ENCODE measurements at places on chromosomes 7 and 10.

- DNase-seq, result no peak
Measured at GRCh38 chr7:81248420-81248819, 329.6 kb upstream of the SEMA3C start.

- DNase-seq, result no peak
Measured at GRCh38 chr7:139752148-139752547, 25.6 kb downstream of the HIPK2 start.

- DNase-seq, result no peak
Measured at GRCh38 chr10:127903789-127904188, 3.1 kb upstream of the PTPRE start.

DNA sequence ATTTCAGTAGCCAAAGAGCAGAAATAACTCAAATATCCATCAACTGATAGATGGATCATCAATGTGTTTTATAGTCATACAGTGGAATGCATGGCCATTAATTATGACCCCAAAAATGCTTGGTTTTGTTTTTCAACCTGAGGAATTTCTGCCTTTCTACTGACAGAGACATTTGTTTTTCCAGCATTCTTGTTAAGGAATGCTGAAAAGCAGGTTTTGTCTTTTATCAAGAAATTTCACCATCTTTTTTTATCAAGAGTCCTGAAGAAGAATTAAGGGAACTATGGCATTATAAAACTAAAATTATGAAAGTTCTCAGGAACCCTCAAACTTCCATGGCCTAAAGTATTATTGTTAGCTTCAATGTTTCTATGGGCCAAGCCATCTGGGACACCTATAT is 153.4 kb upstream of the THSD7A start:
- no peak for DNase-seq

DNA sequence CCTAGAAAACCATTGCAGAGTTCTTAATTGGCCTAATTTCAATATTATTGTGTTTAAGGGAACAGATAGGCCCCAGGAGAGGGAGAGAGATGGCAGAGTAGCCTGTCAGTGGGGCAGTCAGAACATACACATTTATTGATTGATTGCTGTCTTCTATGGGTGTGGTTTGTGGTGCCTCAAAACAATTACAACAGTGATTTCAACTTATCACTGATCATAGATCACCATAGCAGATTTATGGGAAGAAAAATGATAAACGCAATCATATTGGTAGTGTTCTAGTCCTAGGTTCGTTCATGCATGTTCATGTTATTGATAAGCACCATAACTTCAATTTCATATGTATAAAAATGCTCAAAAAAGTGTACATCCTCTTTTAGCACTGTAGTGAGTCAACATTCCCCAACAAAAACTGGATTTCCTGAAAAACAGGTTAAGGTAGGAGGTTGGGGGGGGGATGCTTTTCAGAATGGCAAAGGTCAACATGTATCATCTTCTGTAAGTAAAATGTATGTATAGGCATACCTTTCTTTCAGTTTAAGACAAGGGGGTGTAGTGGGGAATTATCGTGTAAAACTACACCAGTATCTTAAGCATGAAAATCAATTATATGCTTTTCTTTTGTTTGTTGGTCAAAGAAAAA is 1.1 kb upstream of the TNKS2 start:
- no peak for DNase-seq

- DNase-seq, result no peak
Measured at GRCh38 chr10:87613751-87614150, 45.9 kb upstream of the PAPSS2 start.

- no peak for DNase-seq
Measured at GRCh38 chr7:95686109-95686508, 86.2 kb upstream of the DYNC1I1 start.

DNA sequence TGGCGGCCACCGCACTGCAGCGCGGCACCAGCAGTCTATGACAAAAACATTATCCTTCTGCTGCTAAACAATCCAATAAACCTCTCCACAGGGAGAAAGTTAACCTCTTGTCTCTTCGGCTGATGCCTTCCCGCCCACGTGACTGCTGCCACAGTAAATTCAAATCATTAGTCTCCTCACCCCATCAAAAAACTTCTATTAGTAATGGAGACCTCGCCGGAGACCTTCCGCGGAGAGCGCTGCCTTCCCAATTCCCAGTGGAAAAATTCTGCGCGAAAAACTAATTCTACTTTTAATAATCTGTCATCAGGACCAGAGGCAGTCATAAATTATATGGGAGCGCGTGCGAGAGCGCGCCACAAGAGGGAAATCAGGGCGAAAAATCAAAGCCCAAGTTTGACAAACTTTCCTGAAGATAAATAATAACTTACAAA is 90.0 kb upstream of the PAX2 start:
- no peak for DNase-seq

GRCh38 chr7:46586406-46586805 is 665.3 kb upstream of the IGFBP3 start:
- DNase-seq, result no peak

- DNase-seq, result no peak
Measured at GRCh38 chr7:136665878-136666509, 202.5 kb upstream of the CHRM2 start.

GRCh38 chr10:21171936-21172541 is 274.9 kb upstream of the NEBL start:
- DNase-seq, result no peak

- DNase-seq, result no peak
Measured at GRCh38 chr7:16484453-16485158, 19.1 kb upstream of the SOSTDC1 start.

GRCh38 chr7:6148724-6149360 is 117.7 kb downstream of the ANKRD61 start:
- DNase-seq, result no peak
